ENCODE measurements at places on chromosomes 12 and 14.

- DNase-seq, result no peak
- H3K4me1 ChIP-seq, result no peaks in the 10 kb centered on the region
- no peak overlapping the region for H3K4me3 ChIP-seq
- H3K27ac ChIP-seq, result no peak overlapping the region
- peaks cover 20% of the 10 kb centered on the region for H3K36me3 ChIP-seq
- no peaks in the 10 kb centered on the region for H3K27me3 ChIP-seq
These were observed 40.3 kb downstream of the TMTC3 start for GRCh38 chr12:88182416-88182815.

DNA sequence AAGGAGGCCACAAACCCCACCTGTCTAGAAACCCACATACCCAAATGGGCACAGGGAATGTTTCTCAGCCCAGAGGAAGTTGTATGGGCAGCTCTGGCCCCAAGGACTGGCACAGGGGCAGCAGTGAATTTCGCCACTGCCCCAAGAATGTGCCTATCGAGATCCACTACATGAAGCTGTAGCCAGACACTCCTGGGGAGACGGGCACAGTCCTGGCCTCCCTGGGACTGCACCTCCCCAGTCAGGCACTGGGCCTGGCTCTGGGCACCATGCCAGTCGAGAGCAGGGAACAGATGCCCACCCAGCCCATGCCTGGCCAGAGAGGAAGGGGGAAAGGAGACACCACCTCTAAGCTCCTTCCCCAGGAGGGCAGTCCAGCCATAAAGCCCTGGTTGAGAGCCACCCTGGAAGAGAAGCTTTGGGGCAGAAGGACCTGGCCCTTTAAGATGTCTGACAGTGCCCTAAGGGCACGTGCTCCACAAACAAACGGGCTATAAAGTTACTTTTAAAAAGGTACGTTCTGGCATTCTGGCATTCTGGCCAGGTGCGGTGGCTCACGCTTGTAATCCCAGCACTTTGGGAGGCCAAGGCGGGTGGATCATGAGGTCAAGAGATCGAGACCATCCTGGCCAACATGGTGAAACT lies 8.4 kb downstream of the ADCY6 start:
- DNase-seq, result no peak
- H3K36me3 ChIP-seq, result peaks cover 2% of the 10 kb centered on the region
- H3K4me1 ChIP-seq, result no peaks in the 10 kb centered on the region
- no peaks in the 10 kb centered on the region for H3K27me3 ChIP-seq
- H3K4me3 ChIP-seq, result no peak overlapping the region
- H3K27ac ChIP-seq, result peak overlapping the region; percentile 81

GRCh38 chr12:53219292-53219955 lies 12.4 kb upstream of the ITGB7 start:
- peak; percentile 57 for DNase-seq
- peak overlapping the region; percentile 60 for H3K4me3 ChIP-seq
- peaks cover 6% of the 10 kb centered on the region for H3K36me3 ChIP-seq

GRCh38 chr12:115183752-115184151 lies 499.8 kb upstream of the TBX3 start:
- no peaks in the 10 kb centered on the region for H3K27me3 ChIP-seq
- no peak for DNase-seq
- H3K27ac ChIP-seq, result no peak overlapping the region
- no peak overlapping the region for H3K4me3 ChIP-seq
- no peaks in the 10 kb centered on the region for H3K4me1 ChIP-seq

- H3K4me1 ChIP-seq, result no peaks in the 10 kb centered on the region
- H3K27me3 ChIP-seq, result no peaks in the 10 kb centered on the region
- H3K4me3 ChIP-seq, result no peak overlapping the region
- DNase-seq, result peak; percentile 25
These were observed 181.6 kb upstream of the FOXN3 start for GRCh38 chr14:89598548-89599186.

DNA sequence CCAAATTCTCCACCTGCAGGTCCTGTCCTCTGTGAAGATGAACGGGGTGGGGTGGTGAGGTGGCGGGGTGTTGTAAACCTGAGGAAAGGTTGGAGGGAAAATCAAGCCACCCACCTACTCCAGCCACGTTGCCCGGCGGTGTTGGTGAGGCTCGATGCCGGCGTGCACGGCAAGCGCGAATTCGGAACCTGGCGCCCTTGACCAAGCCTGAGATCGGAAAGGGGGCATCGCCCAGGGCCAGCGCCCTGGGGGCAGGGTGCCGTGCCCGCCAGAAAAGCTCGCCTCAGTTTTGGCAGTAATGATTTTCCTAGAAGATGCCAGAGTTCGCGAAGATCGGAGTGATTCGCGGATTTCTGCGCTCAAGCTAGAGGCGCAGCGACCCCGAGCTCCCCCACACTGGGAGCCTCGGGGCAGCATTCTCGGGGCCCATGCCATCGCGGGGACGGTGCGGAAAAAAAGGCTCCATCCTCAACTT lies 817 bp downstream of the STXBP6 start:
- no peaks in the 10 kb centered on the region for H3K36me3 ChIP-seq
- peaks cover 2% of the 10 kb centered on the region for H3K4me1 ChIP-seq
- peak overlapping the region; percentile 98 for H3K27ac ChIP-seq
- no peaks in the 10 kb centered on the region for H3K27me3 ChIP-seq
- H3K4me3 ChIP-seq, result peak overlapping the region; percentile 67
- peak; percentile 33 for DNase-seq

DNA sequence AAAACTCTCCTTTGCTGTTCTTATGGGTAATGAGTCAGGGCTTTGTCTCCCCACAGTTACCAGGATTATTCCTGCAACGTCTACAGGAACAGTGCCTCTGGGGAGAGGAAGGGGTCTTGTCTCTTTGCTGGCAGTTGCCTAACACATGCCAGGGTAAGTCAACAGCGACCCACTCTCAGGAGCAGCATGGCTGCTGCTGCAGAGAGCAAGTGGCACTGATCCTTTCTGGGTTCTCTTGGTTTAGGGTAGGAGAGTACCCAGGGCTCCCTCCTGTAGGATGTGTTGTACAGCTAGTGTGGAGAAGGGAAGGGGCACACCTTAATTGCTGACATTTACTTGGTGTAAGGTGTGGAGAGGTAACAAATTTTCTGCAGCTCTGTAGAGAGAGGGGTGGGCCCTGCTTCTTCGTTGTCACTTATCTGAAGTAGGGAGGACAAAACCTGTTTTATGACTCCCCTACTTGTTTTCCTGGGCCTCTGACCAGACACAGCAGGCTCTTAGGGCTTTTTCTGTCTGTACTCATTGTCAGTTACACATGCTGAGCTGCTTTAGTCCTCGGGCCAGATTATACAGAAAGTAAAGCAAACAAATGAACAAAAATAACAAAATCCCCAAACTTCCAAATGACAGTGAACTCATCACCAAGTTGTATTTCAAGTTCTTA lies 168.2 kb downstream of the ACSS3 start:
- no peak overlapping the region for H3K27ac ChIP-seq
- H3K36me3 ChIP-seq, result no peaks in the 10 kb centered on the region
- H3K4me1 ChIP-seq, result no peaks in the 10 kb centered on the region
- no peak overlapping the region for H3K4me3 ChIP-seq
- DNase-seq, result no peak

DNA sequence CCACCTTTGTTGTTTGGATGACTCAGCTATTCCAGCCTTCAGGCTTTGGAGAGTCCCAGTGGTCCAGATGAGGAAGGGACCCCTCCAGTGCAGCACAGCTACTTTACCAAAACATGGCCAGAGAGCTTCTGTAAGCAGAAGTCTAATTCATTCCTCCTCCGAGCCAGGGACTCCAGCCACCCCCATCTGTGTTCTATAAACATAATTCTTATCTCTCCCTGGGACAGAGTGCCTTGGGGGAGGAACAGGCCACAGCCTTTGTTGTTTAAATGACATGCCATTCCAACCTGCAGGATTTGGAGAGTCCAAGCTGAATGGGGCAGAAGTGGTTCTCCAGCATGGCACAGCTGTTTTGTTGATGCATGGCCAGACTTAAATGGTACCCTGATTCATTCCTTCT lies 994.0 kb downstream of the TRHDE start:
- H3K4me1 ChIP-seq, result no peaks in the 10 kb centered on the region
- no peak overlapping the region for H3K4me3 ChIP-seq
- H3K27me3 ChIP-seq, result no peaks in the 10 kb centered on the region
- no peak overlapping the region for H3K27ac ChIP-seq

GRCh38 chr14:23146351-23146910 lies 27.4 kb upstream of the CEBPE start:
- DNase-seq, result no peak
- H3K27me3 ChIP-seq, result no peaks in the 10 kb centered on the region
- H3K27ac ChIP-seq, result peak overlapping the region; percentile 71

- H3K4me1 ChIP-seq, result peaks cover 18% of the 10 kb centered on the region
- DNase-seq, result peak; percentile 87
- no peak overlapping the region for H3K27ac ChIP-seq
- H3K36me3 ChIP-seq, result no peaks in the 10 kb centered on the region
- H3K4me3 ChIP-seq, result no peak overlapping the region
These were observed 96.9 kb upstream of the TMPO start for GRCh38 chr12:98418357-98419075.

GRCh38 chr14:81594012-81594411 lies 60.4 kb upstream of the SEL1L start:
- H3K36me3 ChIP-seq, result no peaks in the 10 kb centered on the region
- H3K4me3 ChIP-seq, result no peak overlapping the region
- DNase-seq, result no peak
- H3K27ac ChIP-seq, result no peak overlapping the region
- H3K27me3 ChIP-seq, result no peaks in the 10 kb centered on the region
- no peaks in the 10 kb centered on the region for H3K4me1 ChIP-seq

Data from lung (tissue), 17 donors.